ENCODE measurements at places on chromosomes 4 and X.
A peak's percentile ranks its signal among the peaks of the same experiment; 100 is the strongest.

GRCh38 chr4:73751830-73752229 lies 11.5 kb downstream of the CXCL8 start:
- no peak for DNase-seq

GRCh38 chr4:84492737-84493091 lies 6.4 kb downstream of the NKX6-1 start:
- DNase-seq: no peak

- DNase-seq: no peak
Measured at GRCh38 chrX:40065296-40066046, 32.3 kb downstream of the BCOR start.

DNA sequence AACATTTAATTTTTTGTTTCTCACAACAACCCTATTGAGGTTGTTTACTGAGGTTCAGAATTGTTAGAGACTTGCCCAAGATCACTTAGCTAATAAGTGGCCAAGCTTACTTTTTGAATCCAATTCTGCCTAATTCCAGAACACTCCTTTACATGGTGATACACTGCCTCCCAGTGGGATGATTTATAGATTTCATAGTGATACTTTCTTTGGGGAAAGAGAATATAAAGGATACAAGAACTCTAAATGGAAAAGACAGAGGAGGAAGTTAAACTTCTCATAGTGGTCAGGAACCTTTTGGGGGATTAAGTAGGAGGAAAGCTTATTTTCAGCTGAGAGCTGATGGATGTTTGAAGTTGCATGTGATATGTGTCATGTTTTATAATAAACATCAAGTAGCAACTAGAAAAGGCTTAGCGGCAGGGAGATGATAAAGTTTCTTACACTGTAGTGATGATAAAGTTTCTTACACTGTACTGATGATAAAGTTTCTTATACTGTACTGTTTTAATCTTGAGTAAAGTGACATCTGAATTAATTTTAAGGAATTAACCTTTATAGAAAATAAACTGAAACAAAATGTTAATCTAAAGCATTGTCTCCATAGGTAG lies 15.3 kb downstream of the STAG2 start:
- DNase-seq: peak; percentile 20

- DNase-seq: no peak
Measured at GRCh38 chr4:6747294-6748051, 31.5 kb downstream of the BLOC1S4 start.

DNA sequence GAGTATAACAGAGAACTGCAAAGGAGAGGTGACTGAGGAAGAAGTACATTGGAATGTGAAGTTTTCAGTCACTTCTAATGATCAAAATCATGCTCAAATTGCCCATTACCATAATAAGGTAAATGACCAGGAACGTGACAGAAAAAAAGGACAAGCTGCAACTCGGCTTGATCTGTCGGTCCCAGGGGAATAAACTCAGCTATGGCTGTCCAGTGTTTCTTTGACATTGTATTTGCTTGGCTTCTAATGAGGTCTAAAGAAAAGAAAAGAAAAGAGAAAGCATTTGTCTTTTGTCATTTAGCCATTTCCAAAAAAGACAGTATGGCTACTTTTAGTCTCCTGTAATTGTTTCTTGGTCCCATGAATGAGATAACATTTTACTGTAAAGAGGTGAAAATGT lies 25.2 kb downstream of the PHOX2B start:
- no peak for DNase-seq

GRCh38 chr4:143285696-143286437 lies 50.8 kb upstream of the GAB1 start:
- no peak for DNase-seq

- DNase-seq: no peak
Measured at GRCh38 chrX:97666890-97667289, 783.2 kb downstream of the RPA4 start.

- DNase-seq: no peak
Measured at GRCh38 chrX:20680998-20681397, 414.3 kb upstream of the RPS6KA3 start.

DNA sequence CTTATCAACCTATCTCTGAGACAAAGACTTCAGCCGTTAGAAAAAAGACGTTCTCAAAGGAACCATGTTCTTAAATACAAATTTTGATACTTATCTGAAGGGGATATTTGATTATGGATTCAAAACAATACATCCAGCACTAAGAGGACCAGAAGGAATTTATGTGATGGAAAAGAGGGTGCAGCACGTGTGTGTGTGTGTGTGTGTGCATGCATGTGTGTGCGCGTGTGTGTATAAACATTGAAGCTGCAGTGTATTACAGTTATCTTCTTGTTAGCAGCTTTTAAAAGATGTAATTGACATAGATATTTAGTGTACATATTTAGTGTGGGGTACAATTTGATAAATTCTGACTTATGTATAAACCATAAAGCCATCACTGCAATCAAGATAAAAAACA lies 44.9 kb downstream of the ANK2 start:
- no peak for DNase-seq

GRCh38 chrX:10755439-10756334 lies 135.3 kb upstream of the MID1 start:
- DNase-seq: no peak

DNA sequence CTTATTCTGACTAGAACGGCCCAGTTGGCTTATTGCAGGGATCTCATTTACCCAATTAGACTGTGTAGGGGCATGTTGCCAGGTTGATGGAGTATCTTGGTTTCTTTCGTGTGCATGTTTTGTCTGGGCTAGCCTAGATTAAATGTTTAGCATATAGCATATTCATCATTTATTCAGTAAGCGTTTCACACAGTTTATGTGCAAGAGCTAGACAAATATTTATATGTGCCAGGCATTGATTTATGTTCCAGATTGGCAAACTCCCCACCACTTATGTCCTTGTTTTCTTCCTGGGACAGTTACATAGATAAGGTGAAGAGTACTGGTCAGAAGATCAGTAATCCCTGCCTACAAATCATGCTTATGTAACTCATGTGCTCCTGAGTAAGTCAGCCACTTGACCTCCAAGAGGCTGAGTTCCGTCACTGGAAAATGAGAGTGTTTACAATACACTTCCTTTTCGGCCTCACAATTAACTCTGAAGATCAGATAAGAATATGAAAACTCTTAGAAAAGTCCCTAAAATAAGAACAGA lies 57.2 kb downstream of the RUFY3 start:
- DNase-seq: no peak

- DNase-seq: peak; percentile 49
Measured at GRCh38 chr4:150176547-150176946, 98.3 kb downstream of the DCLK2 start.

DNA sequence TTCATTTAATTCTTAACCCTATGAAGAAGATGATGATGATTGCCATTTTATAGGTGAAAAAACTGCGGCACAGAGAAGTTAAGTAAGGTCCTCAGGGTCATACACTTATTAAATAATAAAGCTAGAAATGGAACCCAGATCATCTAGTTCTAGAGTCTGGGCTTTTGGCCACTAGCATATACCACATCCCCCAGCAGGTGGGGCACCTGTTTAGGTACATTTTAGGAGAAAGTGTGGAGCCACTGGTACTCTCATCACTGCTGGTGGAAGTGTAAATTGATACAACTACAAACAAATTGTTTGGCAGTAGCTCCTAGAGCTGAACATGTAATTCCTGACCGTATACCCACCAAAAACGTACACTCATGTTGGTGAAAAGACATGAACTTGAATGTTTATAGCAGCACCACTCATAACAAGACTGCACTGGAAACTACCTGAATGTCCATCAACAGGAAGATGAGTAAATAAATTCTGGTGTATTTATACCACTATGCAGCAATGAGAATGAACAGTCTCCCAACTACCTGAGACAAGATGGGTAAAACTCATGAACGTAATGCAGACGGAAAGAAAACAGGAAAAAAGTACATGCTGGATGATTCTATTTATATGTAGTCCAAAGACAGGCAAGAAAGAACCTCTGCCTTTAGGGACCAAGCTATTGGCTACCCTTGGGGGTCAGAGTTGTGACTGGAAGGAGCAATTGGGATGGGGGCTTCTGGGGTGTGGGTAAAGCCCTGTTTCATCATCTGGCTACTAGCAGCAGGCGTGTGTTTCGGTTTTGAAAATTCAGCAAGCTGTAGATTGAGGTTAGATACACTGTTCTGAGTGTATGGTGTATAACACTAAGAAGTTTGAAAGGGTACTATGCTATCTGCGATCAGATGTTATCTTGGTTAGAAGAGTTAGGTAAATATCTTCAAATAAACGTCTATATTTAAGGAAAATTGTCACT lies 72.3 kb upstream of the ADGRG2 start:
- DNase-seq: no peak

DNA sequence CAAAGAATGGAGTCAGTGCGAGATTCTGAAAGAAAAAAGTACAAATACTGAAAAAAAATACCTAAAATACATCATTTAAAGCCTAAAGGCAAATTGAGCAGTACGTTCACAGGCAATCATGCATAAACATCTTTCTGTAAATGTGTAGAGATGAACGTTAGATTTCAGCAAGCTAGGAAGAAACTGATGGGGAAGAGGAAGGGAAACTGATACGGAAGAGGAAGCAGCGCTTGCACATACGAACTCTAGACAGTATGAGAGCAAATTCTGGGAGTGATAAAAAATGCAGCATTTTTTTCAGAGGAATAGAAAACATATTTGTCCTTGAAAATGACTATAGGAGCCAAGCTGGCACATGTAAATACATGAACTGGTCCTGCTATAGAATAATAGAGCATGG lies 9.4 kb downstream of the ANKRD50 start:
- no peak for DNase-seq

DNA sequence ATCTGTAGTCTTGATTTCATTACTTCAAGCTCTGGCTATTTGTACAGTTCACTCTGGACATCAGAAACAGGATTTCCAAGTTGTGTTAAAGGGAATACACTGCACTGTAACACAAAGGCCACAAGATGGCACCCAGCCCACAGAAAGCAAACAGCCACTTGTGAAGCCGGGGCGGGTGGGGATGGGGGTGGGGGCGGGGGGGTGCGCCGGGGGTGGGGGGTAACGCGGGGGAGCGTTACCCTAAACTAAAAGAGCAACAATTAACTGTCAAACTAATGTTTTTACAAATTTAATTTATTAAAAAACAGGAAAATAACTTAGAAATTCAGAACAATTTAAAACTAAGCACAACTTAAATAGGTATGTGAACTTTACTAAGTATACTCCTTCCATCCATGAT lies 27.3 kb downstream of the PRDX4 start:
- peak; percentile 44 for DNase-seq

DNA sequence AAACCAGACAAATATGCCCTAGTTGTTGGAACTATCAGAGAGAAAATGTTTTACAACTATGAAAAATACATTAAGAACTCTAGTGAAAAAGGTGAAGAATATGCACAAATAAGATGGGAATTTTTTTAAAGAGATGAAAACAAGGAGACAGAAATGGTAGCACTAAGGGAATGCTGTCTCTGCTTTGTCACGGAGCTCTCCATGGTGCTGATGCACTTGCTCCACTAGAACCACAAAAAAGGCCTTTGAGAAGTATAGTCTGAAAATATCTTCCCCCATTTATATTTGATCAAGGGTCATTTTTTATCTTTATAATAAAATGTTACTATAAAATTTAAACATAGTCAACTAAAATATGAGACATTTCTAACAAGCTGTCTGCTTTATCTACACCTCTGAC lies 1655.5 kb upstream of the AGA start:
- DNase-seq: no peak

- DNase-seq: peak; percentile 66
Measured at GRCh38 chr4:158729716-158730559, 6.7 kb upstream of the PPID start.

- DNase-seq: no peak
Measured at GRCh38 chrX:44954562-44954961, 81.6 kb downstream of the KDM6A start.

DNA sequence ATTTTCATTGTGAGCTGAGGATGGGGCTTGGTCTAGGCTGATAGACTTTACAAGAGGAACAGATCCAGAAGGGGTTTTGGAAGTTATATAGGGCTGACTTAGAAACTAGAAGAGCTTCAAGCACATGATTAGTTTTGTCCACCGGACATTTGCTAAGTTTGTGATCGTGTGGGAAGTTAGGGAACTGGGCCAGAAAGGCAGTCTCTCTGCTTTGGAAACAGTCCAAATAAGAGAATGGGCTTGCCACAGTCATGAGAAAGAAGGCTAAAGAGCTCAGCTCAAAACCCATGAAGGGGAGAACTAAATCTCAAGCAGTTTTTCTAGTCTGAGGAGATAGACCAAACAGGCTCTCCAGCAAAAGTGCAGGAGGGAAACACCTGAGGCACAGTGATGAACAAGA lies 67.8 kb downstream of the ZNF674 start:
- no peak for DNase-seq

GRCh38 chrX:79268788-79269187 lies 98.3 kb downstream of the ITM2A start:
- DNase-seq: no peak

DNA sequence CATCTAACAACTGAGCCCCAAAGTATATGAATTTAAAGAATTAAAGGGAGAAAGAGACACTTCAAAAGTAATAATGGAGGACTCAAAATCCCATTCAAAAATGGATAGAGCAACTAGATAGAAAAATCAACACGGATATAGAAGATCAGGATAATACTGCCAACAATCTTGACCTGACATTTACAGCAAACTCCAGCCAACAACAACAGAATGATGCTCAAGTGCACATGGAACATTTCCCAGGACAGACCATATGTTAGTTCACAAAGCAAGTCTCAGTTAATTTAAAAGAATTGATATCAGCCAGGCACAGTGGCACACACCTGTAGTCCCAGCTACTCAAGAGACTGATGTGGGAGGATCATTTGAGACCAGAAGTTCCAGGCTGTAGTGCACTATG lies 72.0 kb upstream of the SMARCAD1 start:
- DNase-seq: no peak

- DNase-seq: no peak
Measured at GRCh38 chrX:125203737-125204578, 115.7 kb upstream of the TEX13C start.
